ENCODE measurements at places on chromosomes 16 and 17.

GRCh38 chr17:72850410-72851118 is 241.9 kb downstream of the SLC39A11 start:
- no peak for DNase-seq

DNA sequence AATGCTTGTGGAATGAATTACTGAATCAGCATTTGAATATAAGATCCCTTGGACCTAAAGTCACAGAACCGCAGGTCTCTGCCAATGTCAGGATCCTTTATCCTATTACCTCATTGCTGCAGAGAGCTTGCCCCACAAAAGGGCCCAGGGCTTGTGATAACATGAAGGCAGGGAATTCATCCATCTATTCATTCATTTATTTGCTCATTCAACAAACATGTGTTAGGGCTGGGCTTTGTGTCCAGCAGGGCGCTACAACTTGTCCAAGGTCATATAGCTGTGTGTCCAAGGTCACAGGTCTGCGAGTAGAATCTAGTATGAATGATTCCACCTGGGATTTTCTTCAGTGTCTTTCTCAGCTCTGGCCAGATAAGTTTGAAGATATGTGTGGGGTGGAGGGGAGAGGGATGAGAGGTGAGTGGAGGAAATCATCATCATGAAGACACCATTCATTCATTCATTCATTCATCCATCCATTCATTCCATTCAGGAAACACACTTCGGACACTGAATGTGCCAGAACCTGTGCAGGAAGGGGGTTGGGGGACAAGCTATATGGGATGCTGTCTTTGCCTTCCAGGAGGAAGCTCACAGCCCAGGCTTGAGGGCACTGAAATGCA is 1.3 kb upstream of the UNC45B start:
- DNase-seq = no peak

DNA sequence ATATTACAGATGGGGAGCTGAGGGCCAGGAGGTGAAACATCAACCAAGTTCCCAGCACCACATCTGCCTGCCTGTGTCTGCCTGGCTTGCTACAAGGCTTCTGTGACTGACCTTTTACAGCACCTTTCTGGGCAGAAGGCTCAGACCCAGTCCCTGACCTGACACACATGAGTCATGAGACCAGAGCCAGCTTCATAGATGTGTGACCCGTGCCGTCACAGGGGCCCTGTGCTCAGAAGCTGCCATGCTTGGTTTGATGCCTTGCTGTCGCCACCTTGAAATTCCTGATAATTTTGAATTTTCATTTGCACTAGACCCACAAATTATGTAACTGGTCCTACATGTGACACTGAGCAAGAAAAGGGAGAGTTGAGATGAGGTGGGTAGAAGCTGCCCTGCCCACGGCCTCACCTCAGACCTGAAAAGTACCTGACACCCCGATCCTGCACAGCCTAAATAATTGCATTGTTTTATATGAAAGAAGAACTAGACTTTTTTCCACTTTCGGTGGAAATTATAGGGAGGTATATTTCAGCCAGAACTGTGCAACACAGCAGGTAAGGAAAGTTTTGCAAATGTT is 13.3 kb upstream of the PECAM1 start:
- DNase-seq = no peak

GRCh38 chr16:64004116-64004515 is 1117.7 kb downstream of the CDH11 start:
- no peak for DNase-seq

DNA sequence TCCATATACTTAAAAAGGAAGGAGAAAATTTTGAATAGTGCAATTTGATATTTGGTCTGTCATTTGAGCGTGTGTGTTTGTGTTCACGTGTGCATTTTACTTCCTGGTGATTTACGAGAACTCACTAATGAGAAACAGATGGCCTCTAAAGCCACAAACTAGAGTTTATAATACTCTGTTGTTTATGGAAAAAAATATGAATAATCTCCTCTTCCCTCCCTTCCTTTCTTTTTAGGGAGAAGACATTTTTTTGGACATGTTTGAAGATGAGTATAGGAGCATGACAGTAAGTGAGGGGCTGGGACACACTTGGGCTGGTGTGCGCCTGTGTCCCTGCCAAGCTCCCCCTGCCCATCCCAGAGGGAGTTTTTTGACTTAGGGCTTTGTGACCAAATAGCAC is 102.7 kb downstream of the CLEC16A start:
- no peak for DNase-seq

- no peak for DNase-seq
Measured at GRCh38 chr16:23567602-23568001, 10.1 kb downstream of the UBFD1 start.
